RWPE1 (cell line): ENCODE measurements at places on chromosomes 4 and X.

- no peak for DNase-seq
Measured at GRCh38 chr4:78342125-78342524, 209.4 kb upstream of the ANXA3 start.

- DNase-seq = no peak
Measured at GRCh38 chrX:130009658-130010223, 27.3 kb downstream of the BCORL1 start.

DNA sequence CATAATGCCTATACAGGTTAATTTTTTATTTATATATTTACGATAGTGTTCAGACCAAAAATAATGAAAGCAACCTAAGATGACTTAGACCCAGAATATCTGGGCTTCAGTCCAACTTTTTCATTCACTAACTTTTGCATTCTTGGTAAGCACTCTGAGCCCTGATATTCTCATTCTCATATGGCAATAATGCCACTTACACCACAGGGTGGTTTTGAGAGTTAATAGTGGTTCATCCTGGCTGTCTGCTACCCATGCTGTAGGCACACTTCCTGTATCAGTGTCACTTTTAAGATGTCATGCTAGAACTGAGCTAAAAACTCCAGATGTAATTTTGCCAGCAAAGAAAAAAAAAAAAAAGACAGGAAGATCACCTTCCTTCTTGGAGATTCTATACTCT, 508.7 kb upstream of the FMR1 start:
- DNase-seq = no peak

GRCh38 chr4:143726714-143727113, 26.2 kb upstream of the FREM3 start:
- no peak for DNase-seq

DNA sequence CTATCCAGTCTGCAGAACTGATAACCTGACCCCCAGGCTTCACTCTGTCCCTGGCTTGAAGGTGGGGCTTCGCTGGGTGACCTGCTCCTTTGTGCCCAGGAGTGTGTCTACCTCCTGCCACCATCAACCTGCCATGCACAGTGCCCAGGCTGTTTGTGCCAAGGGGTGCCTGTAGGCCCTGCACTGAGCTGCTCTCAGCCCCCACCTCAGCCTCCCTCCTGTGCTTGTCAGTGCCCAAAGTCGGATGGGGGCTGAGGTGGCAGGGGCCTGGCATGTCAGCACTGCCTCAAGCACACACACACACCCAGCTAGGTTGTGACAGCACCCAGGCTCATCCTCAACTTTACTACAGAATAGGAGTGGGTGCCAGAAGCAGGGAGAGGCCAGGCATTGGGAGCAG, 23.5 kb downstream of the SPCS3 start:
- DNase-seq = no peak

DNA sequence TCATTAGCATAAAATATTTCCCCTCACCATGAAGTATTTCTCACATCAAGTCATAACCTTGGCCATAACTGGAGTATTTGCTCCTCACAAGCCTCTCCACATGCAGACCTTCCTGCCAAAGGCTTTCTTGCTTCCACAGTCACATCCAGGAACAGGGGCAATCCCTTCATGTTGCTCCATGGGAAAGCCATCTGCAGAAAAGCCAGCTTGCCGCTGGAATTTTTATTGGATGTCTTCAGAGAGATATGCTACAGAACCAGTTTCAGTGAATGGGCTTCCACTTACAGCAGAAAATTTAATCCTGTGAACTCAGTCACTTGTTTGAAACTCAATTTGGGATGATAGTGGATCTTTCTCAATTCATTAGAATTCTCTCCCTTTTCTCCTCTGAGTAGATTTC, 3.2 kb upstream of the CDKN2AIP start:
- no peak for DNase-seq

DNA sequence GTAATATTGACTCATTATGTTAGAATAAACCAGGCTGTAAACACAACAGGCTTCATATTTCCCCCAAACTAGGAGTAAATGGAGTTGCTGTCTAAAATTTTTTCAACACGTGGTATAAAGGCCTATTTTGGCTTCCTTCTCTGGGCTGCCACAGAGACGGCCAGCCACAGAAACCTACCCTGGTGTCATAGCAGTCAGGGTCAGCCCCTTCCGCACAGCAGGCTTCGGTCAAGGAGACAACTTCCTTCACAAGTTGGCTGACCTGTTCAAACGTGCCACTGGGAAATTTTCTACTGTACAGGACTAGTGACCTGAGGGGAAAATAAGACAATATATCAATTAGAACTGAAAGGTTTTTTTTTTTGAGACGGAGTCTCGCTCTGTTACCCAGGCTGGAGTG, 15.8 kb downstream of the GC start:
- DNase-seq = no peak

DNA sequence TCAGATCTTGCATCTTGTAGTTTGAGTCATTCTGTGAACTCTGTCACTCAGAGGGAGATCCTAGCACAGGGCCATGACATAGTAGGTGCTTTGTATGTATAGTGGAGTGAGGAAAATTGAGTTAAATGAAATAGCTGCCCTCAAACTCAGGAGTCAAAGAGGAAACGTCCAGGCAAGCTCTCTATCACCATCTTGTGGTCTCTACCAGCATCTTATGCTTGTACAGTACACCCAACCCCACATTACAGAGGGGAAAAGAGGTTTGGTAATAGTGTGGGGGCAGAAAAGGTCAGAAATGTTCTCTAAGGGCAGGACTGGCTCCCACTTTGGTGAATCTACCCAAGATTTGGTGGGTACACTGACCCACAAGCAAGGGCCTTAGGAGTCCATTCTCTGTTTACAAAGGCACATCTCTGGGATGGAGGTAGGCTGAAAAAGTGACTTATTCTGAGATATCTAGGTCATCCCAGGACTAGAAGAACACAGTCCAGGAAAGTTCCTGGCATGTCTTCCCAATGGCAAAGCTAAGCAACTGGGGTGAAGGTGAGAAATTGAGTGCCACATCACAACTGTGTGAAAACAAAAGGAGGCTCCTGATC, 131.8 kb downstream of the OR13H1 start:
- peak; percentile 8 for DNase-seq

- peak; percentile 0 for DNase-seq
Measured at GRCh38 chr4:175469514-175469913, 342.6 kb downstream of the GPM6A start.

DNA sequence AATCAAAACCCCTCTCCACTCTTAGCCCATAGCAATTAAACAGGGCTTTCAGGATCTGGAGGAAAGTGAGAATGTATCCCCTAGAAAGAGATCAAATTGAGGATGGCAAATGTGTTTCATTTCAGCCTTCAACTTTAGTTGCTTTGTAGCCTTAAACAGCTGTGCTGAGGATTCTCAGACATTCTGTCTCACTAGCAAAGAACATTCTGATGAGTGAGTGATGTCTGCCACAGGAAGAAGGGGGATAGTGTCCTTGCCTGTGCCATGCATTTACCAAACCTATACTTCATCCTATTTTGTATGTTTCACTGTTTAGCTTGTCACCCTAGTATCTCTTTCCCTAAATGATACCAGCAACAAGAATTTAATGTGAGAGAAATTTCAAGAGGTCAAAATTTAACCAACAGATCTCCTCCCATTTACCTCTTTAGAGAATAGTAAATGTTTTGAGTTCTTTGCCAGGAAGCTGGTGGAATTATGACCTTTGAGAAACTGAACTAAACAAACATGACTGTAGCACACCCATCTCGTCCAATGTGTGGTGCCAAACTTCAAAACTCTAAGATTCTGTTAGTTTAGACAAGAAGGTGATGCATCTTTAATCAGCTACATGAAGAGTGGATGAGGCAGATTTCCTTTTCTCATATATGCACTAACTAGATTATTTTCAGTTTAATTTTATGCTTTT, 165.6 kb downstream of the PALLD start:
- no peak for DNase-seq
